ENCODE measurements at places on chromosomes 6 and 20. TPM values are rescaled to one million over a fixed set of nuclear protein-coding genes. Genes with fewer than 3 reads are reported as not detected.

DNA sequence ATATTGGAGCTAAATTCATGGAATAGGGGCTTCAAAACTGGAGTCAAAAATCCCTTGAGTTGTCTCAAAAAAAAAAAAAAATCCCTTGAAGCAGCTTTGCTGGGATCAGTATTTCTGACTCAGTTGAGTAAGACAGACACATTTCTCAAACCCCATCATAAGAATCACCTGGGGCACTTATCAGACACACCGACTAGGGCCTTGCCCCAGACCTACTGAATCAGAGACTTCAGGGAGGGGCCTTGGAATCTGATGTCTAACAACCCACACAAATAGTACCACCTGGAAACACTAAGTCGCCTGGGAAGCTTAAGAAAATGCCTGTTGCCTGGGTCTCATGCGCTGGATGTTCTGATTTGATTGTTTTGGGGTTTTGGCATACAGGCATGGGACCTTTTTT, 44.9 kb upstream of the RNF144B start:
- no peak overlapping the region for H3K27ac ChIP-seq
- H3K4me1 ChIP-seq: no peaks in the 10 kb centered on the region
- no peaks in the 10 kb centered on the region for H3K27me3 ChIP-seq
- H3K36me3 ChIP-seq: no peaks in the 10 kb centered on the region

DNA sequence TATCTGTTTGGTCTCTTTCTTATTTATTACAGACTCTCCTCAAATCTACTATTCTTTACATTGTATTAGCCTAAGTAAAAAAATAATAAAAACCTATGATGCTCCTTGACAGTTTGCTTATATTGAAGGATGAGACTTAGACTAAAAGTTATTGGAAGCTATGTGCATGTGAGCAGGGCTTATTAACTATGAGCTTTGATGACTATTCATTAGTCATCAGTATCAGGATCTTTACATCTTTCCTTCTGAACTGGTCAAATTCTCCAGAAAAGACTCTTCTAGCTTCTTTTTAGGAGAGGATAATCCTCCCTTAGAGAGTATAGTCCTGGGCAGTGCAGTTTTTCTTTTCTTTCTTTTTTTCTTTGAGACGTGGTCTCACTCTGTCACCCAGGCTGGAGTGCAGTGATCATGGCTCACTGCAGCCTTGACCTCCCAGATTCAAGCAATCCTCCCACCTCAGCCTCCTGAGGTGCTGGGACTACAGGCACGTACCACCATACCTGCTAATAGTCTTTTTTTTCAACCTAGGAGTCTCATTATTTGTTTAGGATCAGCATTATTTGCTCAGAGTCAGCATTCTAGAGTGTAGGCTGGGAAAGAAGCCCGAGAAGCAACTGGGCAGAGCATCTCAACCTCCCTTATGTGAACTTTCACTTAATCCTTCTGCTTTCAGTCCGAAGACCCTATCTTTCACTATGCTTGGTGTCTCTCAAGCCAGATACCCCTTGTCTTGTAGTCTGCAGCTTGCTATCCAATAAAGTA, 37.1 kb upstream of the YWHAB start:
- H3K36me3 ChIP-seq: no peaks in the 10 kb centered on the region
- no peak for DNase-seq
- H3K27ac ChIP-seq: no peak overlapping the region
- H3K4me1 ChIP-seq: no peaks in the 10 kb centered on the region
- H3K27me3 ChIP-seq: no peaks in the 10 kb centered on the region
- H3K4me3 ChIP-seq: no peak overlapping the region

DNA sequence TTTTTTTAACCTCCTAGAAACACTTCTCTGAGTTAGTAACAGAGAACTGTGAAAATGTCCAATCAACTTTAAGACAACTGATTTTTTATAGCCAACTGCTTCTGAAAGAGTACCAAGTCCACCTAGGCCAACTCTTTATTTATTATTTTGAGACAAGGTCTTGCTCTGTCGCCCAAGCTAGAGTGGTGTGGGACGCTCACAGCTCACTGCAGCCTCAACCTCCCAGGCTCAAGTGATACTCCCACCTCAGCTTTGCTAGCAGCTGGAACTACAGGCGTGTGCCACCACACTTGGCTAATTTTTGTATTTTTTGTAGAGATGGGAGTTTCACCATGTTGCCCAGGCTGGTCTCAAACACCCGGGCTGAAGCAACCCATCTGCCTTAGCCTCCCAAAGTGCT, 331.6 kb downstream of the RNGTT start:
- no peaks in the 10 kb centered on the region for H3K4me1 ChIP-seq
- no peaks in the 10 kb centered on the region for H3K36me3 ChIP-seq
- DNase-seq: no peak
- no peak overlapping the region for H3K4me3 ChIP-seq

- no peaks in the 10 kb centered on the region for H3K27me3 ChIP-seq
- no peak for DNase-seq
- H3K4me3 ChIP-seq: no peak overlapping the region
- no peaks in the 10 kb centered on the region for H3K36me3 ChIP-seq
Measured at GRCh38 chr6:147905711-147906110, 397.2 kb downstream of the SAMD5 start.

DNA sequence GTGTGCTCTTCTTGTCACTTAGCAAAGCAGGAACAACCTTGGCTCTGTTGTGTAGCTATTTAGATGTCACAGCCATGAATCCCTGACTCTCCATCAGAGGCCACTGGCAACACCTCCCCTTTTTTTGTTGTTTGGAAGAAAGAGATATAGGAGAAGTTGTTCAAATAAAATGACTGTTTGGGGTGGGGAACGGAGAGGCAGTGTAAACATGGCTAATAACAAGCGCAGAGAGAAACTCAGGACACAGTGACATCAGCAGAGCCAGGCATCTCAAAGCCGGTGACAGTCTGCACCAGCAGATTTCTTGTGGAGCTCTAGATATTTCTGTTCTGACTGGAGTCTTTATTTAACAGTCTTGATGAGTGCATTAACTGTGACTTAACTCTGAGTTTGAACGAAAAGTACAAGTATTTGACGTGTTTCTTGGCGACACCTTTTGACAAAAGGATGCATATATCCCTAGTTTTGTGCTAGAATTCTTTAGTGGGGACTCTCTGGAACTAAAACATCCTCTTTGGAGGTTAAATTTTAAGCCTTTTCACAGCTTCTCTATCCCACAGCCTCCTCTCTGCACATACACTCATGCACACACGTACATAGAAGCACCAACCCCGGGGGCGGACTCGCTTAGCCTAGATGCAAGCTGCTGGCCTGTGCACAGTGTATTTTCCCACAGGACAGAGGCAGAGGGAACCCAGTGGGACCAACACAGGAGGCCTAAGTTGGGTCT, 53.8 kb downstream of the ADAT2 start:
- H3K4me3 ChIP-seq: no peak overlapping the region
- H3K27ac ChIP-seq: no peak overlapping the region
- no peaks in the 10 kb centered on the region for H3K36me3 ChIP-seq
- no peak for DNase-seq

The ADGRB3 gene
- total RNA-seq: 2.4 TPM

The ERVFRD-1 gene
- total RNA-seq: not detected

DNA sequence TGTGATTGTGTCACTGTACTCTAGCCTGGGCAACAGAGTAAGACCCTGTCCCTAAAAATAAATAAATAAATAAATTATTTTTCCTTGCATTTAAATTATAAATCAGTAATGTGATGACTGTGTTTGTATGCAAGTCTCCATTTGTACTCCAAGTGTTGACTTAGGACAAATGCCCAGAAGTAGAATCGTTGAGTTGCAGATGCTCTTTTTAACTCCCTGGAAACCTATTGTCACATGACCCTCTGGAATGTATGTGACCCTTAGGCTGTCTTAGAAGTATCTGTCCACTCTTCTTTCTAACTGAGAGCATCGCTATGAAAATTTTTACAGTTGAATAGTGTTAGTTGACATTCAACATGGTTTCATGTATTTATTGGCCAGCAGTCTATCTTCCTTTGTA, 18.8 kb downstream of the OR2A4 start:
- no peaks in the 10 kb centered on the region for H3K36me3 ChIP-seq
- no peak overlapping the region for H3K4me3 ChIP-seq
- no peak for DNase-seq

The COL11A2 gene
- total RNA-seq: 0.63 TPM

- no peaks in the 10 kb centered on the region for H3K4me1 ChIP-seq
- DNase-seq: no peak
- no peak overlapping the region for H3K4me3 ChIP-seq
- H3K27ac ChIP-seq: no peak overlapping the region
Measured at GRCh38 chr6:34022250-34022872, 123.5 kb downstream of the GRM4 start.

GRCh38 chr6:2875359-2876191, 27.5 kb downstream of the SERPINB9 start:
- H3K4me1 ChIP-seq: peaks cover 28% of the 10 kb centered on the region
- no peaks in the 10 kb centered on the region for H3K36me3 ChIP-seq
- H3K27me3 ChIP-seq: no peaks in the 10 kb centered on the region

Data from right atrium auricular region (tissue), 2 donors.